ENCODE measurements at places on chromosomes 5 and 9.

DNA sequence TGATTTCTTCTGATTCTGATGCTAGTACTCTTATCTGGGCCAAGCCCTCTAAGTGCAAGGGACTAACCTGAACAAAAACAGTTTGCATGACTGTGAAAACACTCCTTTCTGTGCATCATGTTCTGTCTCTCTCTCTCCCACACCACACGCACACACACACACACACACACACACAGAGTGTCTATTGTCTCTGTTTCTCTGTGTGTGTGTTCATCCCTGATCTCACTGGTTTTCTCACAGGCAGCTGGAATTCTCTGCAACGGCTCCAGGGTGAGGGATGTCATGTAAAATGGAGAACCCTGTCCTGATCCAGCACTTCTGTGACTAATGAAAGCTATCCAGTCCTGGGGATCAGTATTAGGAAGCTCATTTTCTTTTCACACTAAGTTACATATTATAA, 453.1 kb upstream of the RGMB start:
- no peak for DNase-seq

DNA sequence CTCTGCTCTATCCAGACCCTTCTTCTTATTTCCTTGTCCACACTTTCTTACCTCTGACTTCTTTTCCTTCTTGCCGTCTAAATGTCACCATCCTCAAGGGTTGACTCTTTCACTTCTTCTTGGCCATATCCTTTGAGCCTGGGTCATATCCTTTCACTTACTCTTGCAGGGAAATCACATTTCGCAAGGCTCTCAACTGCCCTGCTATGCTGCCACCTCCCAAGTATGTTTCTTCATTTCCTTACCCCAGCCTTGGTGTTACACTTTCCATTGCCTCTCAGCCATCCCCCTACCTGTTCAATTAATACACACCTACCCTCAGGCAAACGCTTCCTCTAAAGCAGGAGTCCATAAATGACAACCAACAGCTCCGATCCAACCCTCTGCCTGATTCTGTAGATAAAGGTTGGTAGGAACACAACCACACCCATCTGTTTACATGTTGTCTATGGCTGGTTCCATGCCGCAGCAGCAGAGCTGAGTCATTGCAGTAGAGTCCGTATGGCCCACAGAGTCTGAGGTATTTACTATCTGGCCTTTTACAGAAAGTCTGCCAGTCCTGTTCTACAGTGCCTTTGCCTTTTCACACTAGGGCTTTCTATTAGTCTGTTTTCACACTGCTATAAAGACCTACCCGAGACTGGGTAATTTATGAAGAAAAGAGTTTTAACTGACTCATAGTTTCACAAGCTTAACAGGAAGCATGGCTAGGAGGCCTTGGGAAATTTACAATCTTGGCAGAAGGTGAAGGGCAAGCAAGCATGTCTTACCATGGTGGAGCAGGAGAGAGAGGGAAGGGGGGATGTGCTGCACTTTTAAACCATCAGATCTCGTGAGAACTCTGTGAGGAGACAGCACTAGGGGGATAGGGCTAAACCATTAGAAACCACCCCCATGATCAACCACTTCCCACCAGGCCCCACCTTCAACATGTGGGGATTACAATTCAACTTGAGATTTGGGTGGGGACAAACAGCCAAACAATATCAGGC, 97.9 kb downstream of the SV2C start:
- peak; percentile 50 for DNase-seq

DNA sequence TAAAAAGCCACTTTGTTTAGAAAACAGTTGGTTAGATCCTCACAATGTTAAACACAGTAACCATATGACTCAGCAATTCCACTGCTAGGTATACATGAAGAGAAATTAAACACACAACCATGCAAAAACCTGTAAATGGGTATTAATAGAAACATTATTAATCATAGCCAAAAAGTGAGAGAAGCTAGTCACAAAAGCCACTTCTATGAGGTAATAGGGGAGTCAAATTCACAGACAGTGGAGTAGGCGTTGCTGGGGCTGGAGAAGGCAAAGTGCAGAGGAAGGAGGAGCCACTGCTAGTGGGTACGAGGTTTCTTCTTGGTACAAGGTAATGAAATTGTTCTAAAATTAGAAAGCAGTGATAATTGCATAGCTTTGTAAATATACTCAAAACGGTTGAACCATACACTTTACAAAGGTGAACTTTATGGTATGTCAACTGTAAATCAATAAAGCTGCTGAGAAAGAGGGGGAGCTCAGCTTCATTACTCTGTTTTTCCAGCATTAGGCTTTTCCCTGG, 364.4 kb downstream of the GADD45G start:
- DNase-seq, result no peak

DNA sequence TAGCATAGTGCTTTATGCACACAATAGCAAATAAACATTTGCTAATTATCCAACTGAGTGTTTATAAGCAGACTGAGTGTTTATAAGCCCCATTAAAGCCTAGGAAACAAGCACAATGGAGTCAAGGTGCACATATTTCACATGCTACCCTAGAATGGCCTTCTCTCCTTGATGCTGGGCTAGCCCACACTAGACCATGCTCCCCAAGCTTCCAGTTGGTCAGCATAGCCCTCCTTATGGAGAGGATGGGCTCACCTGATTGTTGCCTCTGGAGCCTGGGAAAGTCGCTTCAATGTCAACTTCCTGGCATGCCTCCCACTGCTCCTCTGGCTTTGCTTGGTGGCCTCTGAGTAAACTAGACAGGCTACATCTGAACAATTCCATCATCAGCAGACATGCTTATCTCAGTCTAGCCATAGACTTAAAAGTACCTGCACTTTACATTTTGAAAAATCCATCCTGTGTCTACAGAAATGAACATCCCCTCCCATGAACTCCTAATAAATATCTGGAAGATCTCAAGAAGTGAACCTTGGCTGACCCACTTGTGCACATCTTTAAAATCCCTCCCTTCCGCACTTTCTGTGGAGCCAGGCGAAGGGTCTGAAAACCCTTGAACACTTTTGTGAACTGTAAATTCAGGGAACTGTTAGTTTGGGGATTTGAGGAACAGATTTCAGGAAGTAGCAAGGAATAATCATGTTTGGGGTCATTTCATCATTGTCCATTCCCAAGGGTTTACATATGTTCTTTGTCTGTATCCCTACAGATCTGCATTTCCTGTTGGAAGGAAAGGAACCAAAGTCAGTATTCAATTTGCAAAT, 486.6 kb downstream of the ARHGEF28 start:
- DNase-seq, result no peak

- DNase-seq, result peak; percentile 53
Observed at GRCh38 chr5:138698713-138699112, 54.5 kb upstream of the CTNNA1 start.

DNA sequence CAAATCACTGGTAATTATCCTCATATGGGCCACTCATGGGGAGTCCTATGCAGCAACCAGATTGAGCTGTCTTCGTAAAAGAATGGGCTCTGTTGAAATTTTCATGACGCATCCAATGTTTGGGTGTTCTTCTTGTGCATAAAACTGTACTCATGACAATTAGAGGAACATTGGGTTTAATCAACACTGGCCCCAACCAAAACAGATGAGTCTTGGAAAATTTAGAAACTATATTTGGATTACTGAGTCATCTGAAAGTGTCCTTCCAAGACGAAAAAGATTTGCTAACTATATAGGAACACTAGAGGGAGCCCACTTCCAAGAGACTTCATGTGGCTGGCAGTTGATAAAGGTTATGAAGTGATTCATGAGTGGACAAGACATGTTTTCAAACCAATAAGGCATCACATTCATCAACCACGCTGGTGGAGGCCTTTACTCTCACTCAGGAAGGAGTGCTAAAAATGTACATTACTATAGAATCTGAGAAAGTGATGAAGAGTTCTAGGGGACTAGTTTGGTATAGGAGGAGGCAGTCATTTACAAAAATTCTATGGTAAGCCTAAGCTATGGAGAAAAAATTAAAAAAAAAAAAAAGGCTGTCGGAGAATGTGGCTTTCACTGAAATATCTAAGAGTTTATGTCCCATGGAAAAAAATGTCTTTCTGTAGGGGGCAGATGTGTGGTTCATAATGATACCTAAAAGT, 313.5 kb downstream of the PRDM9 start:
- DNase-seq, result peak; percentile 84

DNA sequence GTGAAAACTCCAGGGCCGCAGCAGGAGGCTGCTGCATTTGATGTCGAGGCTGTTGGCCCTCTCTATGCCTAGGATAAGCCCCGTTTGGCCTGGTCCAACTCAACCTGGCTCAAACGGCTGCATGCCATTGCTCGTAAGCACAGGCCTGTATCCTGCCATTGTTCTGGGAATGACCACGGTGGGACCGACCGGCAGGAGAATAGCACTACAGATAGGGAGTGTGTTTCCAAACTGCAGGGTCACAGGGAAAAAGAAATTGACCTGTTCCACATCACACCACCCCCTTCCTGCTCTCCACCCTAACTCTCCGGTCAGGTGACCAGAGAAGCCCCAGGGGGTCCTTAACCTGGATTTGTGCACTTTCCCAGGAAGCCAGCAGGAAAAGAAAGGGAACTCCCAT, 278.7 kb upstream of the KLF4 start:
- no peak for DNase-seq

- DNase-seq, result no peak
Observed at GRCh38 chr5:145812877-145813276, 22.3 kb downstream of the PRELID2 start.

GRCh38 chr5:54257366-54258118, 52.8 kb downstream of the ARL15 start:
- no peak for DNase-seq

DNA sequence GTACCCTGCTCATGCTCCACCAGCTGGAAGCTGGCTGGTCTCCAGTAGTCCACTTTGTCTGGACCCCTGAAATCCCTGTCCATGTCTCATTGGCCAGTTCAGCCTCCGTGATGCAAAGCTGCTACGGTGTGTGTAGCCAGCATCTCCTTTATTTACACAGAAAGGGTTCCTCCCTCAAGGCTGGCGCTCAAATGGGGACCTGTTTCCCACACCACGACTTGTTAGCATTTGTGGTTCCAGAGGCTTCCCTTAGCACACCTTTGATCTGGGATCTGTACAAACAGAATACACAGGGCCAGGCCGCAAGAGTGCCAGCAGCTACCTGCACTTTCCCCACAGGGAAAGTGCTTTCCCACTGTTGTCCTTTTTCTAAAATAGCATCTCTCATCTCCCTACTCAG, 5.7 kb upstream of the SMU1 start:
- no peak for DNase-seq

GRCh38 chr5:173882632-173883031, 5.5 kb upstream of the CPEB4 start:
- DNase-seq, result no peak

DNA sequence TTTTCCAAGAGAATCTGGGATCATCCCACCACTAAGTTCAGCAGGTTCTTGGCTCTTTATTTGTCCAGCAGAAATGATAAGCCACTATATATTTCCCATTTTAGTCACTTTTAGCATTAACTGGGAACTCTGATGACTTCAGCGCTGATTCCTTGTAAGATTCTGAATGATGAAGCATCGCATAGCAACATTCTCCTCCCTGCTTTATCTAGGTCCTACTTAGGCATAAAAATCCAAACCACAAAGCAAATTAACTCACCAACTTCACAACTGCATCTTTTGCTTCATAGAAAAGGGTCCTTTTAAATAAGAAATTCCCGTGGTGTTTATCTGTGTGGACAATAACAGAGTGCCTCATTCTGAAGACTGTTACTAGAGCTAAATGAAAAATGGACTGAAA, 203.9 kb downstream of the SAXO1 start:
- DNase-seq, result no peak

GRCh38 chr5:149597618-149598017, 16.3 kb downstream of the ARHGEF37 start:
- DNase-seq, result no peak

DNA sequence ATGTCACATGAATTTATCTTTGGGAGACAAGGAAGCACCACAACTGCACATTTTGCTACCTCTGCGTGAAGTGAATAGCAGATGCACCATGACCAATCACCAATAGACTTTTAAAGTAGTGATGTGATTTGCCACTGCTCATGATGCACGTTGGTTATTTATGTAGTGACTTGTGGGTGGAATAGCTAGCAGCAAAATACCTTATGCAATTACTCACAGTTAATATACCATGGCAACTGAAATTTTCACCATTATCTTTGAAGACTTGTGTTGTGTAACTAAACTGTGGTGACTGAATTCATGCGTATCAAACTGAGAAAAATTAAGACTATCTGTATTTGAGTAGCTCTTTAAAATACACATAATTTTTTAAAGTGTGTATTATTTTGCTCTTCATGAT, 46.2 kb upstream of the TUSC1 start:
- DNase-seq, result peak; percentile 50

DNA sequence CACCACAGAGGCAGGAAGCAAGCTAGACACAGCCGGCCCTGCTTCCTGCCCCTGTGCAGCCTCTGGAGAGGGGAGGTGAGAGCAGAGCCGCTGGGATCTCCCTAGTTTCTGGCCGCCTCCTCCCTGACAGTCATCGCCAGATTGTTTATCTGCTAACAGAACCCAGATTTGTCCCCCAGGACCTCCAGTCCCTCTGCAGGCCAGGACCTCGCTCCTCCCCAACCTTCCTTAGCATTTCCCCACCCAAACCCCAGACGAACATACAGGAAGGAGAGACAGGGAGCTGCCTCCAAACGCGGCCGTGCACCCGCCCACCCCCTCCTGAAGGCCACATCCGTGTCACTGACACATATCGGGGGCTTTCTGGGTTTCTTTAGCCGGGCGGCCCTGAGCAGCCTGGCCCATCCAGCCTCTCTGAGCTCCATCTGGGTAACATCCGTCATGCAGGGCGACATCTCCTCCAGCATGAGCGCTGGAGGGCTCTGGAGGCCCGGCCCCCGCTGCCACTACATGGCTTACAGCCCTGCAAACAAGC, 47.5 kb downstream of the DBH start:
- no peak for DNase-seq

DNA sequence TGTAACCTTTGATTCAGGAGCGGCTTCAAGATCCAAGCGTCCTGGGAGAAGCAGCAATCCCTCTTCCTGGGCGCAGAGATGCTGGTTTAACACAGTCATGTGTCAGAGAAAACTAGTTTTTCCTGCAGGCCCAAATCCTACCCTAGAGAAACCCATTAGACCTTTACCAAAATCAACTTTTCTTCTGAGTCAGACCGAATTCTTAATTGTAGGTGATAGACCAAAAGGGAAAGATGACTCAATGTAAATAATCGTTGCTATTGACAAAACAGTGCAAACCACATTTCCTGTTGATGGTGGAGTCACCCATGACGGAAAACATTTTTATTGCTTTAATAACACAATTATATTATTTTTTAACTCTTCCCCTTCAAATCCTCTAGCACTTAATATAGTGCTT, 40.1 kb downstream of the SLC1A1 start:
- DNase-seq, result no peak

DNA sequence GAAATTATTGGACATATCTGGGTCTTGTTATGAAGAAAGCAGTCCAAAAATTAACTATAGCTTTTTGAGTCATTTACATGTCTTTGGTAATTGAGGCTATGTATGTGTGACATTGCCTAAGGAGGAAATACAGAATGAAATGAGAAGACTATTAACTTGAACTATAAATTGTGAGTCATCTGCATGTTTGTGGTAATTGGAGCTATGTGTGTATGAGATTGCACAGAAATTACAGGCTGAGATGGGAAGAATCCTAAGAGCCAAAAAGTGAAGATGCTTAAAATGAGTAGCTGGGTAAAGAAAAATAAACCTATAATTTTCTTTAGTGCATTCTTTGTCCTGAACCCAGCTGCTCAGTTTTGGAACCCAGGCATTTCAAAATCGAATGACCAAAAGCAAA, 747.6 kb upstream of the EDIL3 start:
- no peak for DNase-seq

GRCh38 chr5:149341876-149342275, 3.4 kb upstream of the GRPEL2 start:
- no peak for DNase-seq

GRCh38 chr9:75870450-75870849, 20.0 kb upstream of the PCSK5 start:
- DNase-seq, result no peak

Measured in OCI-M1 (cell line).